CD8-positive, alpha-beta memory T cell (primary cell): ENCODE measurements at places on chromosomes 1 and 21. TPM values are rescaled to one million over a fixed set of nuclear protein-coding genes. Genes with fewer than 3 reads are reported as not detected.

DNA sequence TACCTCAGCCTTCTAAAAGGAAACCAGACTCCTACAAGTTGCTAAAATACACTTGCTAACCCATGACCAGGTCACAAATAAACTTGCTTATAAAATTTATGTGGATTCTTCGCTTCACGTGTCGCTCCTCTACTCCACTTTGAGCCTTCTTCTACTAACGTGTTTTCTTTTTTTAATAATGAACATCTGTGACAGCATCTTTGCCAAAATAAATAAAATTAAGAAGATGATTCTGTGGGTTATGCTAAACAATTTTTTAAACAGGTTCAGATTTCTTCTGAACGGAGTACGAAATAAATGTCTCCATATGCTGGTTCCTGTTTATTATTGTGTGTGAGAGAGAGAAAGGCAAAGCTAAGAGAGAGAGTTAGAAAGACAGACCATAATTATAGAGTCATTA is 735.8 kb downstream of the LTN1 start:
- no peak for DNase-seq

Gene ATP1A4
- total RNA-seq = not detected

DNA sequence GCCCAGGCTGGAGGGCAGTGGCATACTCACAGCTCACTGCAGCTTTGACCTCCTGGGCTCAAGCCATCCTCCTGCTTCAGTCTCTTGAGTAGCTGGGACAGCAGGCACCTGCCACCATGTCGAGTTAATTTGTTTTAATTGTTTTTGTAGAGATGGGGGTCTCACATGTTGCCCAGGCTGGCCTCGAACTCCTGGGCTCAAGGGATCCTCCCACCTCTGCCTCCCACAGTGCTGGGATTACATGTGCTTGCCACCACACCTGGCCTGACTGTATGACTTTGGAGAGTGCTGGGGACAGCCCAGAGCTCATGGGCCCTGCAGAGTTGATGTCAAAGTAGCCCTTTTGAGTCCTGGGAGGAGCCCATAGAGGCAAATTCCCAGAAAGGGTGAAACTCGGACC is 1.8 kb downstream of the OBSCN start:
- no peak for DNase-seq

- DNase-seq = no peak
These were observed at the start of gene ESRRG for GRCh38 chr1:216723274-216723780. Gene ESRRG (minus strand): TSS chr1:216723429. CDS start chr1:216723299, 130 bp downstream.

GRCh38 chr1:221159608-221160007 is 280.4 kb downstream of the HLX start:
- DNase-seq = no peak

DNA sequence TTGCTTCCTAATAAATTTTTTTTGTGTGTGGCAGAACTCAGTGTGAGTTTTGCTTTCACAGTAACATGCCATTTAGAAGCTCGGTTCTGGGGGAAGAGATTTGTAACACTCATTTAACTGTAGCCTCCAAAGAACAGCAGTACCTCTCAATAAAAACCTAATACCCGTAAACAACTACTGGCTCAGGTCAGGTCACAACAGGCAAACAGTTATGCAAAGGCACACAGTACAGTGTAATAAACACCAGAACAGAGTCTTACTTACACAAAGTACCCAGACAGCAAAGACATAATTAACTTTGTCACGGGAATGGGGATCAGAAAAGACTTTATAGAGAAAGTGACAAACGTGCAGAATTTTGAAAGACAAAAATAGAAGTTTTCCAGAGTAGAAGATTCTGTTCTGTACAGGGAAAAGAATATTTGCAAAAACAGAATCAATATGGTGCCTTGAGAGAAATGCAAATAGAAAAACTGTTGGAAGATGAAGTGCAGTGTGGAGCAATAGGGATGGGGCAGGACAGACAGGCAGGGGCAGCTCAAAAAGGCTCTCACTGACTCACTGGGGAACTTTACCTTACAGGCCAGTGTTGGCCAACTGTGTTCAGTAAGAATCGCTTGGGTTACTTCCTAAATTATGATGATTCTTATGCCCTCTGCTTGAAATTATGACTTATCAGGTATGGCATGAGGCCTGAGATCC is 38.8 kb downstream of the EGLN1 start:
- DNase-seq = no peak

Gene HHIPL2
- 0.29 TPM for total RNA-seq
